Fibroblast of lung (primary cell): ENCODE measurements at places on chromosomes 16 and 17. TPM values are rescaled to one million over a fixed set of nuclear protein-coding genes. Genes with fewer than 3 reads are reported as not detected.

SLC2A4 gene
- total RNA-seq, result under 0.01 TPM in 2 replicates

DNA sequence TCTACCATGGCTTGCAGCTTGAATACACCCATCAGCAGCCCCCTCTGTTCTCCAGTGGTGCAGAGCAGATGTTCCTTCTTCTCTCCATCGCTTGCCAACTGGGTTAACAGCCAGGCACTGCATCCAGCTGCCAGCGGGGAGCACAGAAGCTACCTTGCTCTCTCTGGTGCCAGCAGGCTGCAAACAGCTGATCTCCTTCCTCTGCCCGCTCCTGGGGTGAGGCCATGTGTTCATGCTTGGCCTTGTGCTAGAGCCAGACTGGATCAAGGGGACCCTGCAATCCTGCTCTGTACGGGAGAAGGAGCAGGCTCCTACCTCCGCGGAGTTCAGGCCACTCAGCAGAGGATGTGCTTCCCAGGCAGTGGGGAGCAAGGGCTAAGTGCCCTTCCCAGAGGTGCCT lies 24.1 kb upstream of the ENGASE start:
- H3K36me3 ChIP-seq, result no peaks in the 10 kb centered on the region
- no peak overlapping the region for H3K4me3 ChIP-seq
- no peak overlapping the region for H3K27ac ChIP-seq

DNA sequence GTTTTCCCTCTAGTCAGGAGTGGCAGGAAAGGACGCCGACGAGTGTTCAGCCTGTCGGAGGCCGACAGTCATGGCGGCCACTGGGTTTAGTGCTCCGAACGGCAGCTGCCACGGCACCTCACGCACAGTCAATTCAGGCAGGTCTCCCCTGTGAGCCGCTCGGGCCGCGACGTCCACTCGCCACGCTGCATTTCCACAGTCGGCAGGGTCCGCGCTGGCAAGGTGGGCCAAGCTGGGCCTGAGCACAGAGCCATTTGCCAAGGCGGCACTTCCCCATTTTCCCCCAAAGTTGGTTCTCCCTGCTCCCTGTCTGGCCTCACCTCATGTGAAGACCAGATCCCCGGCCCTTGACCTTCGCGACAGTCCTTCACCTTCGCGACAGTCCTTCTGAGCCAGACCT lies 81.9 kb downstream of the SOCS1 start:
- no peak overlapping the region for H3K27ac ChIP-seq
- H3K36me3 ChIP-seq, result no peaks in the 10 kb centered on the region
- H3K27me3 ChIP-seq, result no peaks in the 10 kb centered on the region
- H3K4me3 ChIP-seq, result no peak overlapping the region

NMT1 gene
- total RNA-seq, result 73.2 and 124 TPM in 2 replicates

DNA sequence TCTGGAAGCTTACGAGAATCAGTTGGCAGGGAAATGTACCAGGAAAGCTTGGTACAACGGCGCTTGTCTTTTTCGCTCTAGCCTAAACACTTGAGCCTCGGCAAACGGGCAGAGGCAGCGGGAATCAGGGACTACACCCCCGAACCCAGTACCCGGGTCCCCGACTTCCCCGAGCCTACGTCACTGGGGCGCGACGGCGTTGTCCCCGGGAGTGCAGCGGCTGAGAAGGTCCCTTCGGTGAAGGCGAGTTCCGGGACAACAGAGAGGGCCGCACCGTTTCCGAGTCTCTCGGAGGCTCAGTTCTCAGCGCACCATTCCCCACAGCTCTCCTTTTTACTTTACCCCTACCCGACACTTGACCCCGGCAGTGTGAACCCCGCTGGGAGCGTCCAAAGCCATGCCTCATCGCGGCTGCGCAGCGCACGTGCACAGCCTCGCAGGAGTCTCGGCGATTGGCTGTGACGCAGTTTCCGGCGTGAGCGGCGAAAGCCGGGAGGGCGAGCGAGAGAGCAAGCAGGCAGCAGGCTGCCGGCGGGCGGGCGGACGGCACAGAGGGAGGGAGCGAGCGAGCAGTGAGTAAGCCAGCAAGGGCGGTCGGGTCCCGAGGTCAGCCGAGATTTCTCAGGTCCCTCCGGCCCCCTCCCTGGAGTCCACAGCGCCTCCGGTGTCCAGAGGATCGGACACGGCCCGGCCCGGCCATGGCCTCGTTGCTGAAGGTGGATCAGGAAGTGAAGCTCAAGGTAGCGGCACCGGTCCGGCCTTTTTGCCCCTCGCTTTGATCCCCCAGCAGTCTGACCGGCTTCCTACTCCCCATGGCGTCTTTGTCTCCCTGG lies at the start of gene PSME3:
Gene PSME3, plus strand, starts transcription at position 464 of the 833 bp plus-strand sequence. Its CDS starts 235 bp downstream, at position 699.
- peak within 1 kb of the TSS; percentile 99 for H3K4me3 ChIP-seq
- H3K36me3 ChIP-seq, result peaks cover 6% of the 10 kb centered on the region
- H3K27me3 ChIP-seq, result no peaks in the 10 kb centered on the region
- peak within 1 kb of the TSS; percentile 93 for H3K27ac ChIP-seq

DNA sequence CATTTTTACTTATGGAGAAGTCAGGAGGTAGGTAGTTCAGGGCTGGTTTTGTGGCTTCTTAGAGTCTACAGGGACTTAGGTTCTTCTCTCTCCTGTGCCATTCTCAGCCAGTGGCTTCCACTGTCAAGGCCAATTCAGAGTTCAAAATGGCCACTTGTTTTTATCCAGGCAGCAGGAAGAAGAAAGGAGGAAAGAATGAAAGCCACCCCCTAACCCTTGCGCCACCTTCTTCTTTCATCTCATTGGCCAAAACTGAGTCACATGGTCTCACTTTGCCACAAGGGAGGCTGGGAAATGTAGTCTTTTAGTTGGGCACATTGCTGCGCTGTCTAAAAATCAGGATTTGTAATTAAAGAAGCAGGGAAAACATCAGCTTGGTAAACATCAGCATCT lies 60.8 kb upstream of the MED9 start:
- no peaks in the 10 kb centered on the region for H3K27me3 ChIP-seq
- H3K36me3 ChIP-seq, result no peaks in the 10 kb centered on the region
- H3K4me3 ChIP-seq, result no peak overlapping the region

DNA sequence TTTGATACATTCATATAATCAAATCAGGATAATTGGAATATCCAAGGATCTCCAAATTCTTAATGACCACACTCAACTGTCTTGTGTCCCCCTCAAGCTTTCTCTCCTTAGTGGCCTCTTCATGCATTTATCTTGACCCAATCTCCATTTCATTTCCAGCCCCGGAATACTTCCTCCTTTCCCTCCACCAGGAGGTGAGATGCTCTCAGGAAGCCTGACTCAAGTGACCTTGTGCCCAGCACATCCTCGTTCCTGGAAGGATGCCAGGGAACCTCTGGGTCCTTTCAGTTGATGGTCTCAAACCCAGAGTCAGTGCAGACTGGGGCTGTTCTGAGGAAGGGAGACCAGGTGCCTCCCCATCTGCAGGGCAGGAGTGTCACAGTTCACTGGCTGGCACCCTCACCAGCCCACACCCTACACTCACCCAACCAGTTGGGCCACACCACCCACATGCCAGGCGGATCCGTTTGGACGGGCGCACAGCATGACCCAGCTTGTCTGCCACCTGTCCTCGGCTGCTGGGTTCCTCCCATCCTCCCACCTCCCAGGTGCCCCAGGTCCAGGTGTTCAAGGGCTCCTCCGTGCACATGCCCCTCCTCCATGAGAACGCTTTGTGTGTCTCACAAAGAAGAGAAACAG lies 14.0 kb upstream of the EMP2 start:
- H3K4me1 ChIP-seq, result no peaks in the 10 kb centered on the region
- no peaks in the 10 kb centered on the region for H3K36me3 ChIP-seq
- no peak overlapping the region for H3K27ac ChIP-seq
- DNase-seq, result no peak
- H3K4me3 ChIP-seq, result no peak overlapping the region
- peaks cover 1% of the 10 kb centered on the region for H3K27me3 ChIP-seq

- H3K4me1 ChIP-seq, result peaks cover 2% of the 10 kb centered on the region
- peaks cover 5% of the 10 kb centered on the region for H3K36me3 ChIP-seq
- H3K4me3 ChIP-seq, result no peak overlapping the region
- no peak overlapping the region for H3K27ac ChIP-seq
- no peaks in the 10 kb centered on the region for H3K27me3 ChIP-seq
Observed at GRCh38 chr16:11121914-11122692, 133.9 kb downstream of the SOCS1 start.
